Activated CD4-positive, alpha-beta T cell treated with anti-CD3 and anti-CD28 coated beads, Interleukin-2, amount 10 ng/mL, durations not matched to agents 24 days and 14 days (primary cell): ENCODE measurements at places on chromosomes 7 and 10.

DNA sequence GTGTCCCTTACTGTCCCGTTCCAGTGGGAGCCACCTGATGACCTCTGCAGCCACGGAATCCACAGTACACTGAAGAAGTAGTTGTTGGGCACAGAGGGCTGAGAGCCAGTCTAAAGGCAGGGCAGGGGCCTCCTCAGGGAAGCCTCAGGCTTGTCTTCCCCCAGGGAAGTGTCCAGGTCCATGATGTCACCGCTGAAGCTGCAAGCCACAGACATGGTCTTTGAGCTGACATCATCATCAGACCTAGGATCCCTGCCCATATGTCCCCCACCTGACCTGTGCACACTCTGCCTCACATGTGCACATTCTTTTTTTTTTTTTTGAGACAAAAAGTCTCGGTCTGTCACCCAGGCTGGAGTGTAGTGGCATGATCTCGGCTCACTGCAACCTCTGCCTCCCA is 38.4 kb upstream of the ELFN1 start:
- DNase-seq = no peak

GRCh38 chr7:12715372-12716133 is 28.1 kb downstream of the ARL4A start:
- peak; percentile 77 for DNase-seq

- DNase-seq = no peak
Observed at GRCh38 chr10:70162151-70162891, 8.0 kb downstream of the SAR1A start.

DNA sequence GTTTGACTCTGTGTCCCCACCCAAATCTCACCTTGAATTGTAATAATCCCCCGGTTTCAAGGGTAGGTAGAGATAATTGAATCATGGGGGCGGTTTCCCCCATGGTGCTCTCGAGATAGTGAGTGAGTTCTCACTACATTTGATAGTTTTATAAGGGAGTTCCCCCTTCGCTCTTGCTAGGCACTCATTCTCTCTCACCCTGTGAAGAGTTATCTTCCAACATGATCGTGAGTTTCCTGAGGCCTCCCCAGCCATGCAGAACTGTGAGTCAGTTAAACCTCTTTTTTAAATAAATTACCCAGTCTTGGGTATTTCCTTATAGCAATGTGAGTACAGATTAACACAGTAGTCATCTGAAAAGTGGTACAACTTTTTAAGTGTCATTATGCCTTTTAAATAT is 913.5 kb upstream of the LRRN3 start:
- DNase-seq = no peak

GRCh38 chr10:23496727-23497126 is 57.9 kb downstream of the OTUD1 start:
- DNase-seq = peak; percentile 45

GRCh38 chr10:66202101-66202500 is 723.7 kb upstream of the LRRTM3 start:
- no peak for DNase-seq

DNA sequence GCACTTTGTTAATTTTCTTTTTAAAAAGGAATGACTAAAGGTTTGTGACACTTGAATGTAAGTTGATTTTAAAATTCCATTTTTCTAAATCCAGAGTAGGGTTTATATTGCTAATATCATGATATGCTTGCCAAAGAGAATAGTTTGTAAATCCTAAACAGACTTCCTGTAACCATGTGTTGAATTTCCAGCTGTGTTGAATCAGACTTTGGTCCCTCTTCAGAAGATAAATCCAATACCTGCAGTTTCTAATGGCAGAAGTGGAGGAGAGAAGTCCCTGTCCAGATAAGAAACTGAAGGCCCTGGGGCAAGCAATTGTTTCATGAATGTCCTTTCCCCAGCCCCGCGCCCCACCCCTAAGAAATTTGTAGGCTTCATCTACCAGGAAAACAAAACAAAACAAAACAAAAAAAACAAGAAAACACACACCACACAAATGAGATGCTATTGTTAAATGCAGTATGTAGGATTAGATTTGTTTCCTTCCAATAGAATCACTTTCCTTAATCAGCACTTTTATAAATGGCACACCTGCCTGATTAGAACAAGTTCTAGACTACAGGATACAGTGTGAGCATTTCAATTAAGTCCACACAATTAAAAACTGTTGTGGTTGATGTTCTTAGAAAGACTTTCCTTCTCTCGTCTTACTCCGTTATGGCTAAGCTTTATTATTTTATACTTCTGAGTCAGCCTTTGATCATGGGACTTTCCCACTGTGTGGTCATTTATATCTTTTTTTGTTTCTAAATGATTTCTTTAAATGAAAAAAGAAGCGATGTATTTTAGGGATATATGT is 122.8 kb downstream of the KAT6B start:
- DNase-seq = no peak

DNA sequence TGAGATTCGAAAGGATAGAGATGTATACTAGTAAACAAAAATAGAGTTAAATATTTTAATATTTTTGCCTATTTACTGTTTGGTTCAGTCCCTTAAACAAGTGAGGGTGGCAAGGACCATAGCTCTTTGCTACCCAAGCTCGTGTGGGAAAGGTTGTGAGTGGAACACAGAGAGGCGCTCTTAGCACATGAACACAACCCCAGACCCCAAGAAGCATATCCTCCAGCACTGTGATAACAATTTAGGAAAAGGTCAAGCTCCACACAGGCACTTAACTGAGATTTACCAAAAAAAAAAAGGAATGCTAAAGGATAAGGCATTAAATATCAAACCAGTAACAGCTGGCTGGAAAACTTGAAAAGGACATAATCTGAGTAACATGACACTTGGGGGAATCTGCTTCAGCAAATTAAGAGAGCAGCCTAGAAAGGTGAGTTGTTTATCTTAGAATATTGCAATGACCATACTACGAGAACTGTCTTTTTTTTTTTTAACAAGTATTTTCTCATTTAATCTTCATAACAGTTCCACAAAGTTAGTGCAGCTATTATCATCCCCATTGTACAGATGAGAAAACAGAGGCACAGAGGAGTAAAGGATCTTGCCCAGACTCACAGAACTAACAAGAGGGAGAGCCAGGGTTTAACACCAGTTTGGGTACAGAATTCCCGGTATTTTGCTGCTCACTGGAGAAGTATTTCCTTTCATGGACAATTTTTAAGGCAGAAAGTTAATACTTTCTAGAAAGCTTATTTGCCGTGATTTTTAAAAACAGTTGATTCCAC is 303.5 kb upstream of the AOAH start:
- DNase-seq = no peak

DNA sequence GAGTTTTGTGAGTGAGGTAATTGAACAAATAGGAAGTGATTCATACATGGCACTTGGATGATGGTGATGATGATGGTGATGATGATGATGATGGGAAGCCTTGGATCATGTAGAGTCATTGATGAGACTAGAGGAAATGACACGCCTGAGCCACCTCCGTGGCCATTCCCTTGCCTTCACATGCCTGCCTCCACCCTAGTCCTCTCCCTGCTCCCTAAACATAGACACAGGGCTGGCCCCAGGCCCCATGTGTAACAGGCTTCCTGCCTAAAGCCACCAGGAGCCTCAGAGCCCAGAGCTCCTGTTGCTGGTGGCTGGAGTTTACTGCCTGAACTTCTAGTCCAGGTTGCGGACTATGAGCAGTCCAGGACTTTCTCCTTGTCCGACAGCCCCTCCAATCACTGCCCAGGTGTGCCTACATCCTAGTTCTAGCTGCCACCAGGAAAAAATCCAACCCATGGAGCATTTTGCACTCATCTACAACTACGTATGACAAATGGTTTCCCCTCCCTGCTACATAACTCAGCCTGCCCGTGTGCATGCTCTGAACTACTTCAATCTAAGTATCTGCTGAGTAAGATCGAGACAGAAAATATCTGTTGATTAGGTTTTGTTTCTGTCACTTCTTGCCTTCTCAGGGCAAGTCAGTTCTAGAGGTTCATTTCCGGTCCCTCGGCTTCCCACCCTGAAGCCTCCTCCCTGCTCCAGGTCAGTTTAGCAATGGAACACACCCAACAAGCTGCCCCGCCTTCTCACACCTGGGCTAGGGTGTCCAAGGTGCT is 35.5 kb upstream of the KDM7A start:
- DNase-seq = peak; percentile 82
